ENCODE measurements at places on chromosomes 3 and 15.

- no peak for DNase-seq
These were observed 7.1 kb downstream of the CPLX3 start for GRCh38 chr15:74833376-74834107.

GRCh38 chr3:151199554-151200438, 3.2 kb downstream of the GPR171 start:
- DNase-seq: no peak

DNA sequence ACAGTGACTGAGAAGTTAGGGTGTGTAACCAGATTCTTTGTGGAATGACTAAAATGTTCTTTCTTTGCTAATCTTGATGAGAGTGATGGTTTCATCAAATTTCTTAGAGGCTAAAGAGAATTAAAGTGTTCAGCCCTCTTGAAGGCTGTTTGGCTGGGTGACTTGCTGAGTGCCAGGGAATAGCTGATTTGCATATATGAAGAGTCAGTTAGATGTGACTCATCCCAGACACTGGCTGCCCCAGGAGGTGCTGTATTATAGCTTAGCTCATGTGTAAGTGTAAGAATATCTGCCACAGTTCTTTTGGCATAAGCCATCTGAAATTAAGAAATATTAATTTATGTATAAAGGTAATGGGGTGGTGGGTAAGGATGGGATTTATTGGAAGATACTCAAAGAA, 535.1 kb downstream of the NLGN1 start:
- DNase-seq: no peak

DNA sequence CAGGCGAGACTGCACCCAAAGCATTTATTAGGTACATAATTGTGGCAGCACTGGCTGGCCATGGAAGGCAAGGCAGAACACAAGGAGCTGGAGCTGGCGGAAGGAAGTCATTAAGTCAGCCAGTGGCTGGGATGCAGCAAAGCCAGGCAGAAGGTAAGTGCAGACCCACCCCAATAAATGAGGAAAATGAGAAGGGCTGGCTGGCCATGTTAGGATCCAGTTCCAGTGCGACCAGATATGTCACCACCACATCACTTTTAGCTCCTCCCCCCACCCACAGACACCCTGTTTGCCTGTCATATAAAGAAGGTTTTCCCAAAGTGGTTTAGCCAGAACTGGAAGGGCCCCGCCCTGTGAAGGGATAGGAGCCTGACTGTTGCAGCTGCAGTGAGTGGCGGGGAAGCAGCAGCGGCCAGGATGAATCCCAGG, at the start of gene FURIN:
TSS of gene FURIN (plus strand) at position 328 of the 429 bp plus-strand sequence. CDS start 7,153 bp downstream, outside the sequence.
- DNase-seq: no peak

- DNase-seq: no peak
These were observed 1.5 kb downstream of the C2CD4A start for GRCh38 chr15:62068071-62068809.

DNA sequence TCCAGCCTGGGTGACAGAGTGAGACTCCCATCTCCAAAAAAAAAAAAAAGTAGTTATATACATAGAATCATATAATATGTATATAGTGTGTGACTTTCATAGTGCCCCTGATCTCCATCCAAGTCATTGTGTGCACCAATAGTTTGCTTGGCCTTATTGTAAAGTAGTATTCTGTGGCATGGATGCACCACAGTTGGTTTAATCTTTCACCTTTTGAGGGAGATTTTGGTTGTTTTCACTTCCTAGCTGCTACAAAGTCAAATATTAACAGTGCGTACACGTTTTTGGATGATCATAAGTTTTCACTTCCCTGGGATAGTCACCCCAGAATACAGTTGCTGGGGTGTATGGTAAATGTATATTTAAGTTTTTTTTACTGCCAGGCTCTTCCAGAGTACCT, 162.8 kb downstream of the PTPRG start:
- DNase-seq: no peak

DNA sequence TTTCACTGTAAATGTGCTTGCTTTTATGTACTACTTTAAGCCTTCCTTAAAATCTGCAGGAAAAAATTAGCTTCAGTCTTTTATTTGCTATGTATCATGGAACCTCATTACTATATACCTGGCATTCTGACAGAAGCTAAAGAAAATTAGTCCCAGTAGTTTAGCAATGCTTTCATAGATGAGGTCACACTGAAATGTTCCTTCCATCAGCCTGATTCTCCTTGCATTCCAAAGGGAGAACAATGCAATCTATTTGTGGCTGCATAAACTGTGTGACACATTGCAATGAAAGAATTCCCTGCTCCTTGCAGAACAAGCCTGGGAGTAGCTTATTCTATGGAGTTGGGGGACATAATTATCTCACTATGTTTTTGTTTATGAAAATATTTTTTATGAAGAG, 691.5 kb upstream of the ARPP21 start:
- DNase-seq: no peak

- no peak for DNase-seq
These were observed 5.9 kb downstream of the C3orf22 start for GRCh38 chr3:126552688-126553283.

DNA sequence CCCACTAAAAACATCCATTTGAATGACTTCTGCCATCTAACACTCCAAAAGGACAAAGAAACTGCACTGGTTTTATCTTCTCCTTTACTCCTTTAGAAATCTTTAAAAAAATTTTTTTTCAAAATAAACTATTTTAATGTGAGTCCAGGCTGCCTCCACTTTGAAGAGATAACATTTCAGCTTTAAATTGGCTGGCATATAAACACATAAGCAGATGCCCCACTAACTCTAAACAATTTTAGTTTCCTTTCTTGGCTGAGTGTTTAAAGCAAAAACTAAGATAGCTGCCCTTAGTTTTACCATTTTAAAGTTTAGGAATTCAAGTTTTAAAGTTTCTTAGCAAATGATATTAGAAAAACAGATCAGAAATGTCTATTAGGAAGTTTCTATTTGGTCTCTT, 39.9 kb downstream of the PDZRN3 start:
- no peak for DNase-seq

GRCh38 chr3:23865595-23866396, 51.0 kb downstream of the NKIRAS1 start:
- DNase-seq: peak; percentile 37

- DNase-seq: no peak
These were observed 9.7 kb upstream of the CXCR6 start for GRCh38 chr3:45933591-45933990.

DNA sequence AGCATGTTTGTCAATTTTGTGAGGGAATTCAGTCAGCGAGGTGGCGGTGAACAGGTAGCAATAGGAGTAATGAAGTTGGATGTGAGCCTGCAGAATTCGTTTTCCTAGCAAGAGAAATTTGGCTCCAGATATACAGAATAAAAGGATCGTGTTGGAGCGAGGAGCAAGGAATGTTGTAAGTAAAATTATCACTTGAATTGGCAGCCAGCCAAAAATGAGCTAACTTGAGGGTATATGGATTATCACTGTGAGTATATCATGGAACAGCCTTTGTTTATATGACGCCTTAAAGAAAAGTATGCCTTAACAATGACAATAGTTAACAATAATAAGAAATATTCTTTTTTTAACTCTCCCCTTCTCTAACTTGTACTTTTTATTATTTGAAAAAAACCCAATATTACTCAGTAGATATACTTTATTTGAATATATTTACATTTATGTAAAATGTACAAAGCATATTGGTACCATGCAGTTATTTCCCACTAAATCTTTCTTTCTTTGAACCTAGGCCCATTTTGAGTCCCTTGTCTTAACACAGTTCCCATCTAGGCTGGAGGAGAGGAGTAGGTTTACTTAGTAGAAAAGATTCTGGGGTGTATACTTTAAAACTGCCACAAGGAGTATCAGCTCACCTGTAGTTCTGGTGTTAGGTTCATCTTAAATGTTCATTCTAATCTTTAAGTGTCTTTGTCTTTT, 29.3 kb downstream of the EPHA6 start:
- no peak for DNase-seq

DNA sequence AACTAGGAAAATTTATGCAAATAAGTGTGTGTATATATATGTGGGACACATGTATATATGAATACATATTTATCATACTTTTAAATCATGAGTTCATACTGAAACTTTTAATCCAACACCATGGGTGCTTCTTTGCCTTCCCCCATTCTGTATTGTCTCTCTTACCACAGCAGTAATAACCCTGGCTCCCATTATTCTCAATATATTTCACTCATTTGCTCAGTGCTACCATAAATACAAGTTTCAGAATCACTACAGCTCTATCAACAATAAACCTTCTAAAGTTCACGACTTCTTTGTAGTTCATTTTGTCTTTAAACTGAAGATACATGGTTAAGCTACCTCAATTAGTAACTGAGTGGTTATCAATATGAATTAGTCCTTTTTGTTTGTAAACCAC, 82.2 kb downstream of the PCCB start:
- DNase-seq: no peak

- no peak for DNase-seq
These were observed 567.3 kb upstream of the ZNF717 start for GRCh38 chr3:76352511-76353284.

DNA sequence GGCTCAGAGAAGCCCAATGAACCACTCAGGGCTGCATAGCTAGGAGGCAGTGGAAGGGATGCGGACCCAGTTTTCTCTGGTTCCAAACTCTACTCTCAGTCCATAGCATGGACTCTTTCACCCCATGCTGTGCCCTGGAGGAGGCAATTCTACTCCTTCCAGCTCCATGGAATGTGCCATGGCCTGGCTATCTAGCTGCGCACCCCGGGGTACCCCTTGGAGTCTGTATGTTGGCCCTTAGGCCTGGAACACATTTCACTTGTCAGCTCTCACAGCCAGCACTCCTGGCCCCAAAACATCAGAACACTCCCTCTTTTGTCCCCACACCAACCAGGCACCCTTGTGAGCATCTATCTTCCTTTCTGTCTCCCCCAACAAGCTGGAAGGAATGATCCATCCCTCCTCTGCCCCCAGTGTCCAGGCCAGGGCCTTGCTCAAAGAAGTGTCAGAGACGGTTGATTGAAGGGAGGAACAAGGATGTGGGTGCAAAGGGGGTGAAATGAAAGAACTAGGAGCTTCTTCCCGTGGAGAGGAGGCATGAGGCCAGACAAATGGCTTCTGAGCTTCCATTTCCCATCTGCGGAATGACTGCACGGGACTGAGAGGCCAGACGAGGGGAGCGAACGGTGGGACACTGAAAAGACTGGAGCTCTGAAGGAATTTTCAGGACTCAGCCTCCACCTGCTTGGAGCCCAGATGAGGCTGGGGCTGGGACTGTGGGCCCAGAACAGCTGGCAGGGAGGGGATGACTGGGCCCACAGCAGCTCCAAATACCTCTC, 2.8 kb downstream of the PRSS50 start:
- DNase-seq: no peak

DNA sequence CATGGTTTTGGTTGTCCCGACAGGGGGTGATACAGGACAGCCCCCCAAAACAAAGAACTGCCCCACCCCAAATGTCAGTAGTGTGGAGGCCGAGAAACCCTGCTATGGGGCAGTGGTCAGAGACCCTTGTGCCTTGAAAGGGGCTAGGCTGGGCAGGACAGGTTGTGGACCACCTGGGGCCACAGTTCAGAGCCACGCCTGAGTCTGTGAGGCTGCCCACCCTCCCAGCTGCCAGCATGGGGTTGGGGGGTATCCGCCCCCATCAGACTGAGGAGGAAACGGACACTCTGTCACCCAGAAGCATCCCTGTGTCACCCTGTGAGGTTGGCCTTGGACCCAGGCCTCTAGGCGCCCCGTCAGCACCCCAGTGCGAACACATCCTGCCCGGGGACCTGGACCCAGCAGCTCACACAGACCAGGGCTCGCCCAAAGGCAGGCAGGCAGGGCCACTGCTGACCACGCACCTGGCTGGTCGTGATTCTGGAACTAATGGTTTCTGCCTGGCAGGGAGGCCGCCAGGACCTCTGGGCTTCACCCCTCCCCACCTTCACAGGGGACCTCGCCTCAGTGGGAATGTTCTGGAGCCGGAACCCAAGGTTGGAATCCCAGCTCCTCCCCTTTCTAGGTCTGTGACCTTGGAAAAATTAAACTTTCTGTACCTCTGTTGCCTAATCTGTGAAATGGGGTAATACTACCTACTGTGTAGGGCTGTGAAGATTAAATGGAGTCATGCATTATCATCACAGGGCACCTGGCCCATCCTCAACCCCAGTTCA, 1.4 kb downstream of the SLC41A3 start:
- DNase-seq: no peak

DNA sequence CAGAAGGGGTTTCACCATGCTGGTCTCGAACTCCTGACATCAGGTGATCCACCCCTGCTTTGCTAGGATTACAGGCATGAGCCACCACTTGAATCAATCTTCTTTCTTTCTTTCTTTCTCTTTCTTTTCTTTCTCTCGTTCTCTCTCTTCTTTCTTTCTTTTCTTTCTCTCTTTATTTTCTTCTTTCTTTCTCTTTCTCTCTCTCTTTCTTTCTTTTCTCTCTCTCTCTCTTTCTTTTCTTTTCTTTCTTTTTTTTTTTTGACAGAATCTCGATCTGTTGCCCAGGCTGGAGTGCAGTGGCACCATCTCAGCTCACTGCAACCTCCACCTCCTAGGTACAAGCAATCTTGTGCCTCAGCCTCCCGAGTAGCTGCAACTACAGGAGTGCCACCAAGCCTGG, 37.9 kb upstream of the PIK3CB start:
- DNase-seq: no peak

GRCh38 chr3:149417174-149417573, 39.7 kb upstream of the TM4SF1 start:
- DNase-seq: no peak
